ENCODE measurements at places on chromosomes 11 and 22.
A peak's percentile ranks its signal among the peaks of the same experiment; 100 is the strongest.

- H3K4me1 ChIP-seq, result peaks cover 28% of the 10 kb centered on the region
- H3K27ac ChIP-seq, result peak overlapping the region; percentile 36
- H3K4me3 ChIP-seq, result no peak overlapping the region
- DNase-seq, result peak; percentile 30
- H3K27me3 ChIP-seq, result no peaks in the 10 kb centered on the region
Observed at GRCh38 chr11:16809886-16810668, 71.6 kb downstream of the C11orf58 start.

- H3K4me3 ChIP-seq, result no peak overlapping the region
- H3K4me1 ChIP-seq, result no peaks in the 10 kb centered on the region
- H3K27me3 ChIP-seq, result no peaks in the 10 kb centered on the region
- H3K36me3 ChIP-seq, result no peaks in the 10 kb centered on the region
- H3K27ac ChIP-seq, result no peak overlapping the region
- no peak for DNase-seq
Observed at GRCh38 chr11:43116071-43116470, 195.7 kb upstream of the API5 start.

GRCh38 chr11:6771926-6772893, at the start of gene OR2AG2:
OR2AG2 (minus strand) TSS chr11:6771976; CDS start chr11:6768957, 3,019 bp downstream.
- H3K4me1 ChIP-seq, result no peaks in the 10 kb centered on the region
- peaks cover 64% of the 10 kb centered on the region for H3K27me3 ChIP-seq
- no peak for DNase-seq
- H3K4me3 ChIP-seq, result no peak within 1 kb of the TSS
- no peaks in the 10 kb centered on the region for H3K36me3 ChIP-seq

DNA sequence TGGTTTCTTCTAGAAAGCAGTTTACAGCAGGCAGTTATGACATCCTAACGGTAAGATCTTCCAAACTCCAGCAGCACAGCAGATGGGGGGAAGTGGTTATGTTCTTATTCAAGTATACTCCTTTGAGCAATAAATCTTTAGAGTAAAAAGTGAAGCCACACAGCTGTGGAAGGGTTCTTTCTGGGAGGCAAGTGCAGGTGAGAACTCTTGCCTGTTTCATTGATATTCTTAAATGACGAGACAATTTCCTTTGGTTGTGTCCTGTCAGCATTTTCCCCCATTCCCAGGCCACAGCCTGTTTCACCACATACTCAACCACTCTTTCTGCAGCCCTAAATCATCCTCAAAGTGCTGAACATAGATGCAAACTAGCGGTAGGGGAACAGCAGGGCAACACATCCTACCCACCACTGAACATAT, 207.3 kb upstream of the MTNR1B start:
- H3K4me1 ChIP-seq, result no peaks in the 10 kb centered on the region
- H3K4me3 ChIP-seq, result no peak overlapping the region
- no peak overlapping the region for H3K27ac ChIP-seq

GRCh38 chr11:75208446-75208845, 32.1 kb upstream of the TPBGL start:
- peaks cover 34% of the 10 kb centered on the region for H3K27me3 ChIP-seq
- no peak overlapping the region for H3K27ac ChIP-seq
- H3K4me1 ChIP-seq, result no peaks in the 10 kb centered on the region
- DNase-seq, result no peak
- H3K36me3 ChIP-seq, result no peaks in the 10 kb centered on the region

- H3K36me3 ChIP-seq, result no peaks in the 10 kb centered on the region
- peaks cover 33% of the 10 kb centered on the region for H3K27me3 ChIP-seq
- no peak overlapping the region for H3K27ac ChIP-seq
Observed at GRCh38 chr11:126456783-126457542, 101.5 kb downstream of the ST3GAL4 start.

DNA sequence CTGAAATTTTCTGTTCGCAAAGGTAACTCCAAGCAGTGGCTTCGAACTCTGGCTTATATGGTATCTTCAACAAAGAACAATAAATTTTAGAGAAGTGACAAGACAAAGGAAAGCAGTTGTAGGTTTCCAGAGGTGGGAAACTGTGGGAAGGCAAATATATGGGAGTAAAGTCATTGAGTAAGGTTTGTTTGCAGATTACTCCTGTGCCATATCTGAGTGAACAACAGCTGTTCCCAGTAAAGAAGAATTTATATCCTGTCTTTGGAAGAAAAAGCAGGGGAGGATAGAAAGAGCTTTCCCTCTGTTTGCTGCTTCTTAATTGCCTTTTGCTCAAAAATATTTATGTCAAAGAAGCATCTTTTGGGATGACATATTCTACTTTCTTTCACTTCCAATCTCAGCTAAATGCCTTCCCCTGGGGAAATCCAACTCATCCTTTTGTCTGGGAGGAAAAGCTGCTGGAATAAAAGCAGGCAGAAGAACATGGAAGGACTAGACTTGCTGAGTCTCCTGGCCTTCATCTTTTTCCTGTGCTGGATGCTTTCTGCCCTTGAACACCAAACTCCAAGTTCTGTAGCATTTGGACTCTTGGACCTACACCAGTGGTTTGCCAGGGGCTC, 10.4 kb upstream of the RCN1 start:
- H3K27ac ChIP-seq, result no peak overlapping the region
- no peak overlapping the region for H3K4me3 ChIP-seq
- H3K36me3 ChIP-seq, result no peaks in the 10 kb centered on the region
- peaks cover 24% of the 10 kb centered on the region for H3K27me3 ChIP-seq
- no peak for DNase-seq

DNA sequence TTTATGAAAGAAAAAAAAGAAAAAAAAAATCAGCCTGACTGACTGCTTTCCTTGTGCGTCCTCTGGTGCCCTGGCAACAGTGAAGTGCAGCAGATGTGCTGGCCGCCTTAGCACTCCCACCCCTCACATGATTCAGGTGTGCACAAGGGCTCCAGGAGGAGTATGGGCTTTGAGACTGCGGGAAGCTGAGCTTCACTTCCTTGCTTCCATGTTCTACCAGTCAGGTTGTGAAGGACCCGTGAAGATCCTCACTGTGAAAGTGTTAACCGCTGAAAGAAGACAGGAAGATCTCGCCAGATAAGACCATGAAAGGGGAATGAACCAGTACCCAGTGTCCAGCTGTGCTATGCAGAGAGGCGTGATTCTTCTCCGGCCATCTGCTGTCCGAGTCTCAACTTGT, 48.2 kb downstream of the HIRA start:
- no peaks in the 10 kb centered on the region for H3K4me1 ChIP-seq
- peaks cover 35% of the 10 kb centered on the region for H3K36me3 ChIP-seq
- H3K4me3 ChIP-seq, result no peak overlapping the region
- DNase-seq, result no peak
- no peak overlapping the region for H3K27ac ChIP-seq

GRCh38 chr11:122933416-122933815, 48.2 kb downstream of the BSX start:
- no peak overlapping the region for H3K4me3 ChIP-seq
- H3K4me1 ChIP-seq, result no peaks in the 10 kb centered on the region
- no peak for DNase-seq
- H3K36me3 ChIP-seq, result no peaks in the 10 kb centered on the region
- no peaks in the 10 kb centered on the region for H3K27me3 ChIP-seq

- no peak for DNase-seq
- H3K4me1 ChIP-seq, result no peaks in the 10 kb centered on the region
- H3K4me3 ChIP-seq, result no peak overlapping the region
- no peak overlapping the region for H3K27ac ChIP-seq
Observed at GRCh38 chr11:639332-639955, 2.4 kb downstream of the DRD4 start.

DNA sequence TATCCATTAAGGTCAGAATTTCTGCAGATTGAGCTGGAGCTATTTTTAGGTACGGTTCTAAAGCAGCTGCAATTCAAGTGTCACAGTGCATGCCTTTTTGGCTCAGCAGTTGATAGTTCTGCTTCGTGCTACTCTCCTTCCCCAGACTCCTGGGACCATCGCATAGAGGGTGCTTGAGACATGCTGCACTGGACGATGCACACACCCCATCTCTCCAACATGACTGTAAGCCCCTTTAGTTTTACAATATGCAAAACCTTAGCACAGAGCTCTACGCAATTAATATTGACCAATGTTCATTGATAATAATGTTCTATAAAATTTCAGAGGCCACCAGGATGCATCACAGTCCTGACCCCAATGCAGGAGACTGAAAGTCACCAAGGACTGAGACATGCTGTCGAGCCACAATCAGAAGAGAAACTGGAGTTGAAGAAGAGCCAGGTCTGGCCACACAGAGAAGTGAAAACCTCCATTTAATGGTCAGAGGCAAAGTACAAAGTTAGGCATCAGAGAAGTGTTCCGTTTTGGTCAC, 120.9 kb upstream of the ZC3H12C start:
- no peaks in the 10 kb centered on the region for H3K36me3 ChIP-seq
- H3K27ac ChIP-seq, result no peak overlapping the region
- H3K4me1 ChIP-seq, result no peaks in the 10 kb centered on the region
- H3K27me3 ChIP-seq, result no peaks in the 10 kb centered on the region
- DNase-seq, result no peak

DNA sequence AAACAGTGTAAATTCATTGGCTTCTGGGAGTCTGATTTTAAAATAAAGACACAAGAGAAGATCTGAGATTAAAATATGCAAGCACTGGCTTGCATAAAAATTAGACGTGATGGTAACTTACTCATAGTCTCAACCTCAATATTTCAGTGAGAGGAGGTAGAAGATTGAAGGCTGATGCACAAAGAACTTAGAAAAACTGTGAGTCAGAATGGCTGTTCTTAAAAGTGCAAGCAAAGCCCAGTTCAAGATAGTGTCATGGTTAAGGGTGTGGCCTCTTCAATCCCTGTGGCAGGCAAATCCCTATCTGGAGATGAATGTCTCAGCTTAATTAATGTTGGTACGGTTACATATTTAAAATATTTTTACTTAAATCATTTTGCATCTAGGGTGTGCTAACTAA, 33.6 kb upstream of the FIBIN start:
- H3K36me3 ChIP-seq, result no peaks in the 10 kb centered on the region
- H3K4me3 ChIP-seq, result no peak overlapping the region
- H3K27me3 ChIP-seq, result no peaks in the 10 kb centered on the region
- H3K4me1 ChIP-seq, result no peaks in the 10 kb centered on the region

GRCh38 chr22:39524753-39525657, 4.6 kb downstream of the ATF4 start:
- peaks cover 95% of the 10 kb centered on the region for H3K36me3 ChIP-seq
- no peaks in the 10 kb centered on the region for H3K27me3 ChIP-seq
- peak overlapping the region; percentile 71 for H3K27ac ChIP-seq
- peak overlapping the region; percentile 37 for H3K4me3 ChIP-seq
- DNase-seq, result no peak

DNA sequence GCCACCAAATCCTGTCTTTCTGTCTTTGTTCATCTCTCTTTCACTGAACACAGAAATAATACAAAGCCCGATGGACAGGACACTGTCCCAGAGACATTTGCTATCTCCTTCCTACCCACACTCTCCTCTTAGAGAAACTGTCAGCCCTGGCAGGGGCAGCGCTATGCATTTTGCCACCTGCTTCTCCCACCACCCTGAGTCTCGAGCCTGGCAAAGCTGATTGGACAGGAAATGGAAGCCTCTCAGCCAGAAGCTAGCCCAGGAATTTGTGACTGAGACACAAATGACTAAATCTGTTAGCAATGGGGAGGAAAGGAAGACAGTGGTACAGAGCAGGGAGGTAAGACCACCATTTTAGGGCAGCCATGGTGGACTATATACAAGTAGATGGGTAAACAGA, 14.9 kb upstream of the GALNT18 start:
- no peaks in the 10 kb centered on the region for H3K27me3 ChIP-seq
- H3K4me1 ChIP-seq, result no peaks in the 10 kb centered on the region
- no peaks in the 10 kb centered on the region for H3K36me3 ChIP-seq
- no peak overlapping the region for H3K27ac ChIP-seq
- H3K4me3 ChIP-seq, result no peak overlapping the region
- DNase-seq, result no peak

DNA sequence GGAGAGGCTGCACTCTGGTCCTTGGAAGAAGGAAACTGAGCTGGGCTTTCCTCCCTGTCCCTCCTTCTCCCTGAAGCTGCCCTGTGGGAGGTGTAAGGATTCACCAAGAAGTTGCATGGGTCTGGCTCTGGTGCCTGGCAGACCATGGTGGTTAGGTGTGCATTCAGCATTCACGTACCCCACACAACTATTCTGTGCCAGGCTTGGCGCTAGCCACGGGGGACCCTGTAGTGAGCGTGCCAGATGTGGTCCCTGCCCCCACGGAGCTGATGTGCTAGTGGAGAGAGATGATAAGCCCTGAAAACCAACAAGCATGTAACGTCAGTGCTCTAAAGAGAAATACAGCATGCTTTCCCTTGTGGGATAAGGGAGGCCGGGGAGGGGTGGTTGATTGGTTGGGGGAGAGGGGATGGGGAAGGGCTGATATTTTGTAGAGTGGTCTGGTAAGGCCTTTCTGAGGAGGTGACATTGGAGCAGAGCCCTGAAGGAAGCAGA, 48.9 kb downstream of the CD82 start:
- H3K4me3 ChIP-seq, result no peak overlapping the region
- H3K4me1 ChIP-seq, result no peaks in the 10 kb centered on the region
- H3K27ac ChIP-seq, result no peak overlapping the region

- no peak overlapping the region for H3K27ac ChIP-seq
- no peaks in the 10 kb centered on the region for H3K27me3 ChIP-seq
- no peak for DNase-seq
Observed at GRCh38 chr11:95736809-95737208, 52.8 kb downstream of the FAM76B start.

GRCh38 chr11:65112546-65113360, 1.1 kb downstream of the TM7SF2 start:
- no peaks in the 10 kb centered on the region for H3K27me3 ChIP-seq
- peaks cover 74% of the 10 kb centered on the region for H3K36me3 ChIP-seq
- peak overlapping the region; percentile 81 for H3K4me3 ChIP-seq
- peaks cover 34% of the 10 kb centered on the region for H3K4me1 ChIP-seq
- peak overlapping the region; percentile 79 for H3K27ac ChIP-seq

GRCh38 chr11:94649964-94650623, 82.9 kb downstream of the PIWIL4 start:
- no peak overlapping the region for H3K4me3 ChIP-seq
- no peak for DNase-seq
- H3K27me3 ChIP-seq, result no peaks in the 10 kb centered on the region
- no peaks in the 10 kb centered on the region for H3K36me3 ChIP-seq

GRCh38 chr11:81004576-81004975, 1563.7 kb upstream of the TENM4 start:
- no peak for DNase-seq
- no peaks in the 10 kb centered on the region for H3K4me1 ChIP-seq
- H3K36me3 ChIP-seq, result no peaks in the 10 kb centered on the region
- no peak overlapping the region for H3K4me3 ChIP-seq
- H3K27me3 ChIP-seq, result no peaks in the 10 kb centered on the region

- no peak overlapping the region for H3K4me3 ChIP-seq
- peaks cover 26% of the 10 kb centered on the region for H3K27me3 ChIP-seq
- no peak for DNase-seq
- H3K36me3 ChIP-seq, result no peaks in the 10 kb centered on the region
Observed at GRCh38 chr11:7892840-7893254, 38.2 kb downstream of the OR10A6 start.

DNA sequence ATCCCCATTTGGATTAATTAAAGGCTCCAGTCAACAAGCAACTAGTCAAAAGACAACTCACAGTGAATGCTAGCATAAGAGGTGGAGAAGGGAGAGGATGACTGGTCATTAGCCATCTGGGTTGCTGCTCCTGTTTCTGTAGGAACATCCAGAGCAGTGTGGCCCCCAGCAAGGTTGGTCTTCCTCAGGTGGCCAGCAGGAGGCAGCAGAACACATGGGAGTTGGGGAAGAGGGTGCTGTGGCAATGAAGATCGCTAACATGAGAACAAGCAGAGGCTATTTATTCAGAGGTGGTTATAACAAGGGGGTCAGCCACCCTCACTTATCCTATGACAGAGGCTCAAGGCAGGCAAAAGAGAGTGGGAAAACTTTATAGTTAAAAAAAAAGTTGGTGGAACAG, 21.3 kb downstream of the IZUMO1R start:
- peak; percentile 54 for DNase-seq
- H3K27ac ChIP-seq, result no peak overlapping the region
- no peaks in the 10 kb centered on the region for H3K36me3 ChIP-seq
- H3K4me1 ChIP-seq, result no peaks in the 10 kb centered on the region
- H3K4me3 ChIP-seq, result no peak overlapping the region
